ENCODE measurements at places on chromosomes 2 and 18.
A peak's percentile ranks its signal among the peaks of the same experiment; 100 is the strongest.

DNA sequence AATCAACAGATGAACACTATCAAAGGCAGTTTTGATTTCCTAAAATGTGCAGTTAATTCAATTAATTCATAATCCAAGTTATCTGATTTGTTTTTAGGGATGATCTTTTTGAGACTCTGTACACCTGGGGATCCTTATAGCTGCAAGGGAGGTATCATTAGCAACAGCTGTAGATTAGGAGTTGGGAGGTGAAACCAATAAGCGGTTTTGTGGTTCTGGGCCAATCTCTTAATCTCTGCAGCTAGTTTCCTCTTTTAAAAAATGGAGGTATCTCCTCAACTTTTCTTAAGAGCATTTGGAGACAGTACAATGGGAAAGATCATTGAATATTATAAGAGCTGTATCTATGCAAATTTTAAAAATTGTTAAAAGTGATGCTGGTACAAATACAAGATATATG, 126.0 kb downstream of the MC4R start:
- DNase-seq = no peak

GRCh38 chr2:107174171-107174570, 288.2 kb upstream of the ST6GAL2 start:
- DNase-seq = no peak

DNA sequence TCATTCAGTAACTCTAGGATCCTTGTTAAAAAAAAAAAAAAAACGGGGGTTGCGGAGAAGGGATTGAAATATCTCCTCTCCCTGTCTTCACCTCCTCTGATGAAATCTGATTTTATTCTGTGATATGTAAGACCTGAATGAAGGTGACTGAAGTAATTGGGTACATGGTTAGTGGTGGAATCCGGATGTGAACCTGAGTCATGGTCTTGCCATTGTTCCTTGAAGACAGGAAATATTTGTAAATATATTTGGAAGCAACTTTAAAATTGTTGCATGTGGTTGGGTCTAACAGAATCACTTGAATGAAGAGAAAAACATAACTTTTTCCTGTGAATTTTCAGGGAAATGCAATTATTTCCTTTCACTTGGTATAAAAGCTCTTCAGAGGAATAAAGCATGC, 3.0 kb upstream of the IL1A start:
- no peak for DNase-seq

GRCh38 chr2:181314551-181314950, 142.6 kb upstream of the ITGA4 start:
- no peak for DNase-seq

DNA sequence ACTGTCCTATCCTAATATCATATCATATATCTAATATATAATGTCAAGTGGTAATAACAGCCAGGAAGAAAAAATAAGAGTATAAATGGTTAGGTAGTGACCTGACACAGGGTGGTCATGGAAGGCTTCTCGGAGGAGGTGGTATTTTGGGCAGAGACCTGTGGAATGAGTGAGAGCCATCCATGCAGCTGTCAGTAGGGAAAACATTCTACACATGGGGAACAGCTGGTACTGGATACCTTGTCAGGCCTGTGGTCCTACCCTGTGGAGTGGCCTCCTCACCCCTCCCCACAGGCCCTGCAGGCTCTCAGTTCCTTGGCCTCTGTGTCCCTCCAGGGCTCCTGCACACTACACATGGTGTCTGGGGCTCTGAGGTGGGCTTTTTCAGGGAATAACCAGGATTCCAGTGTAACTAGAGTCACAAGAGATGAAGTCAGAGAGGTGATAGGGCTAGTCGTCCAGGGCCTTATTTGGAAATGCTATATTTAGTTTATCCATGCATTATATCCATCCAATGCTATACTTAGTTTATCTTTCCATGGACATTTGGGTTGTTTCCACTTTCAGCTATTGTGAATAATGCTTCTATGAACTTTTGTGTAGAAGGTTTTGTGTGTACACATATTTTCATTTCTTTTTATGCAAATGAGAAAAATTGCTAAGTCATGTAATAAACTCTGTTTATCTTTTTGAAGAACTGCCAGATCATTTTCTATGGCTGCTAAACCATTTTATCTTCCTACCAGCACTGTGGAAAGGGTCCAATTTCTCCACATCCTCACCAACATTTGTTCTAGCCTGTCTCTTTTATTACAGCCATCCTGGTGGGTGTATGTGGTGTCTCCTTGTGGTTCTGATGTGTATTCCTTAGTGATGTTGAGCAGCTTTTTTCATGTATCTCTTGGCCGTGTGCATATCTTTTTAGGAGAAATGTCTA, 75.6 kb downstream of the TPGS2 start:
- DNase-seq = no peak

- peak; percentile 90 for DNase-seq
Measured at GRCh38 chr2:33340280-33340679, 136.2 kb upstream of the RASGRP3 start.

- no peak for DNase-seq
Measured at GRCh38 chr18:43868497-43868995, 591.3 kb upstream of the SYT4 start.

GRCh38 chr2:231272991-231273390, 74.6 kb downstream of the ARMC9 start:
- no peak for DNase-seq

DNA sequence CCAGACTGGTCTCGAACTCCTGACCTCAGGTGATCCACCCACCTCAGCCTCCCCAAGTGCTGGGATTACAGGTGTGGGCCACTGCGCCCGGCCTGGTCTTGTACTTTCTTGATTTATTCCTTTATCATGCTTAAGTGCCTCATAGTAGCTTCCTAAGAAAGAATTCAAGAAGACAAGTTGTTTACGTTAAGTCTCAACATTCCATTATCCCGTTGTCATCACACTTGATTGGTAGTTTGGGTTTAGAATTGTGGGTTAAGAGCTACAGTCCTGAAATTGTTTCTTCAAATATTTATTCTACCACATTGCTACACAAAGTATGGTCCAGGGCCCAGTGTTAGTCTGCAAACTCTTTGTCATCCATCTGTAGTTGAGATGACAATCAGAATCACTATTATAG, 194.0 kb downstream of the VWC2L start:
- DNase-seq = no peak

GRCh38 chr2:100057901-100058261, 84.5 kb downstream of the AFF3 start:
- DNase-seq = no peak

- no peak for DNase-seq
Measured at GRCh38 chr18:5720132-5720531, 175.2 kb downstream of the TMEM200C start.

GRCh38 chr2:106840818-106841217, 45.1 kb downstream of the ST6GAL2 start:
- DNase-seq = no peak

- no peak for DNase-seq
Measured at GRCh38 chr2:104078431-104079157, 775.3 kb upstream of the POU3F3 start.

DNA sequence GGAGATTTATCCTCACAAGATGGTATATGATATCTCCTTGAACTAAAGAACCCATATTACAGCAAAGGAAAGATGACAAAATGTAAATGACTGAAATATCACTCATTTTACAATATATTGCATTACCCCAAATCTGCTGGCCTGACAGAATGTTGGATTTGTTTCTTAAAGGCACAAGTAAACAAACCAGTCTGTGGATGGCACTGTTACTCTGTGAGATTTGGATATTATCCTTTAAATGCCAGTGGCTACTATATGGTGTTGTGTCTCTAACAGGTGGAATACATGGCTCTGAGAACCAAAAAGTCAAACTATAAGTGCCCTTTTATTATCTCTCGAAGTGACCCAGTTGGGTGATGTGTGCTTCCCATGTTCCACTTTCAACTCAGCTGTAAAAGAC, 125.7 kb downstream of the PDE1A start:
- DNase-seq = no peak

- DNase-seq = no peak
Measured at GRCh38 chr18:23583071-23583865, 3.0 kb downstream of the NPC1 start.

DNA sequence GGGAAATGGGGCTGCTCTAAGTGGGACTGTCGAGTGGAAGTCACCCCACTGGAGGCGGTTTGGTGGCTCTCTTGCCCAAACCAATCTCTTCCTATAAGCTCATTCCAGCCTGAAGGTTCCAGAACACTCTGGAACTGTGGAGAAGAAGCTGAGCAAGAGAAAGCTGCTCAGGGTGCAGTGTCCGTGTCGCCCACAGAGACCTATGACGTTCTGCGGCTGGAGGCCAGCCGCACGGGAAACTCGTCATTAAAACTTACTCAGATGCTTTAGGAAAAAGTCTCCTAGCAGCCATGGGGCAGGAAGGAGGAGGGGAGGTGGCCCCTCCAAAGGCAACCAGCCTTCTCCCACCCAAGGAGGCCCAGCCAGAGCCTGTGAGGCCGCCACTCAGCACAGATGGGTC, 41.7 kb downstream of the ADCY3 start:
- DNase-seq = no peak

DNA sequence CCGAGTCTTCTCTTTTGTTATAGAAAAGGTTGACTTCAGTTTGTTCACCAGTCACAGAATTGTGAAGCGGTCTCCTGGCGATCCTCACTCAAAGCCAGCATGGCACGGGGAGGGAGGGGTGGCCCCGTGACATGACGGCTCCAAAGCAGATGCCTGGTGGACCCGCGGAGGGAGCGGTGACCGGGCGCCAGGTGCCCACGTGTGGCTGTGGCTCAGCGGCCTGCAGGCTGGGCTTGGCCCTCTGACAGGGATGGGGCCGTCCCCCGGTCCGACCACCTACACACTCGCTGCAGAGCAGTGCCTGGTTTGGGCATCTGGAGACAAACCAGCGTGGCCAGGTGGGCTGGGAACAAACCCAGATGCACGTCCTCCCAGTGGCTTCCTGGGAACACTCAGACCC, 129.1 kb upstream of the SNTG2 start:
- no peak for DNase-seq

DNA sequence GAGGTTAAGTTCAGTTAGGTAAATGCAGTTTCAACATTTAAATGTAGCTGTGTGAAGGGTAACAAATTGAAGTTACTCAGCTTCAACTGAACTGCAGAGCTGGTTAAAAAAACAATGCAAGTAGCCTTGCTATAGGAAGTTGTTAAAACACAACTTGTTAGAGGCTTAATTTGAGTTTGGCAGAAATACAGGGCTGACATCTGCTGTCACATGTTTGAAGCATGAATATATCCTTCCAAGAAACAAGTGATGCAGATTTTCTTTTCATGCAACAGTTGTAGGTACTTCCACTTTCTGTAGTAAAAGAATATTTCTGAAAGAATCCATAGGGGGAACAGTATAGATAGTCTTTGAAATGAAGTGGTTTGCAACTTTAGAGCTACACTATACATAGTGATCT, 208.7 kb upstream of the RASGRP3 start:
- DNase-seq = no peak

DNA sequence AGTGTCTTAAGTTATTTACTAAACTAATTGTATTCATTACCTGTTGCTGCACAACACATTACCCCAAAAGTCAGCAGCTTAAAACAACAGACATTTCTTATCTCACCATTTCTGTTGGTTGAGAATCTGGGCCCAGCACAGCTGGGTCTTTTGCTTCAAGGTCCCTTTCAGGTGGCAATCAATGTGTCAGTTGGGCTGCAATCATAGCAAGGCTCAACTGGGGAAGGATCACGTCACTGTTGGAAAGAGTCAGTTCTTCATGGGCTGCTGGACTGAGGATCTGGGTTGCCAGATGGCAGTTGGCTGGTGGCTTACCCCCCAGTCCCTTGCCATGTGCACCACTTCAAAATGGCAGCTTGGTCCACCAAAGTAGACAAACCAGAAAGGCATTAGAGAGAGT, 261.2 kb downstream of the SUCLG1 start:
- no peak for DNase-seq

DNA sequence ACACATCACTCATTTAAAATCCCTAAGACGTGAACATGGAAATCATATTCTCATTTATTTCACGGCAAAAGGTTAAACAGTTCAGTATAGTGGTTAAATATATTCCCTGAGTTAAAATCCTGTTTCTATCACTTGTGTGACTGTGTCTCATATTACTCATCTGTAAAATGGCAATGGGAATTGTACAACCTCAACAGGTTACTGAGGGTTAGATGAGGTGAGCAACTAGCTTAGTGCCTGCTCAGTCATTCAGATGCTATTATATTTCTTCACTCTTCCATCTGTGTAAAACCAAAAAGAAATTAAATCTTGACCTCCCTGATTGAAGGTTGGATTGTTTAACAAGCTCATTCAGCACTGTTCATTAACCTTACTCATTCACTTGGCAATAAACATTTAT, 212.4 kb upstream of the STK17B start:
- DNase-seq = no peak

DNA sequence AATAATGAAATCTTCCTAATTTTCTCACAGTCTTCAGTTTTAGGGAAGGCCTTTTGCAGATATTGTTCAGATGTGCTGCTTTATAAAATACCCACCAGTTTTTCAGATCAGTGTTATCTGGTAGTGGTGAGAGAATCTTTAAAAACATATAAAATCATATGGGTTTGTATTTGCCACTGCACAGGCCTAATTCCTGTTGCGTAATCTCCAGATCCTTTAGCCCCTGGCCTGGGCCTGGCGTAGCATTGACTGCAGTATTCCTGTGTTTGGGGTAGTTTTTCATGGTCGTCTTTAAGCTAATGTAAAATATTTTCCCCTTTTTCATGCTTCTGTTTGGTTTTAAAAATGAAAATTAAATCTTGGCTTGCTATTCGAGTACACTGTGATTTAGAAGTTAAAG, 43.2 kb downstream of the TSHZ1 start:
- DNase-seq = no peak

- DNase-seq = no peak
Measured at GRCh38 chr2:98601532-98602132, 6.7 kb downstream of the COA5 start.

DNA sequence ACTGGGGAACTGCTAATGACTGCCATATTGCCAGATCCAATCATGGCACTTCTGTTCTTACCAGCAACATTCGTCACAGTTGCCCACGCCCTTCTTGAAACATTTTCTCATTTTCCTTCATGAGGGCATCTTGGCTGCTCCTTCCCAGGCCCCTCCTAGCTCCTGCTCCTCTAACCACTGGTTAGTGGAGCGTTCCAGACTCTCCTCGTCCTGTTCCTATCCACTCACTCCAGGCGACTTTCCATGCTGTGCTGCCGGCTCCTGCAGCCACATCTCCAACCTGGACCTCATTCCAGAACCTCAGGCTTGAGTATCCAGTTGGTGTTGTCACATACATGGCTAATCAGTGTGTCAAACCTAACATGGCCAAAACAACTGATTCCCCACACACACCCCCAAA, 1.3 kb upstream of the ADI1 start:
- no peak for DNase-seq

GRCh38 chr2:84481702-84482101, 22.6 kb upstream of the SUCLG1 start:
- no peak for DNase-seq
